A549 treated with ZK216348 at 1 μM for 4 hours (cell line): ENCODE measurements at places on chromosomes 4 and X. TPM values are rescaled to one million over a fixed set of nuclear protein-coding genes. Genes with fewer than 3 reads are reported as not detected.

Gene BMPR1B
- 4.9 to 7.7 TPM (median 6.4 TPM) in 5 replicates for total RNA-seq

Gene ASB5
- 0.21 TPM in 1 of 5 replicates, not detected in the others for total RNA-seq

Gene NSUN7
- 0.13 to 0.65 TPM (median 0.57 TPM) in 5 replicates for total RNA-seq

Gene EGF
- 0.09 to 1.3 TPM (median 0.24 TPM) in 5 replicates for total RNA-seq
